ENCODE measurements at places on chromosomes 1 and 21.
A peak's percentile ranks its signal among the peaks of the same experiment; 100 is the strongest.

DNA sequence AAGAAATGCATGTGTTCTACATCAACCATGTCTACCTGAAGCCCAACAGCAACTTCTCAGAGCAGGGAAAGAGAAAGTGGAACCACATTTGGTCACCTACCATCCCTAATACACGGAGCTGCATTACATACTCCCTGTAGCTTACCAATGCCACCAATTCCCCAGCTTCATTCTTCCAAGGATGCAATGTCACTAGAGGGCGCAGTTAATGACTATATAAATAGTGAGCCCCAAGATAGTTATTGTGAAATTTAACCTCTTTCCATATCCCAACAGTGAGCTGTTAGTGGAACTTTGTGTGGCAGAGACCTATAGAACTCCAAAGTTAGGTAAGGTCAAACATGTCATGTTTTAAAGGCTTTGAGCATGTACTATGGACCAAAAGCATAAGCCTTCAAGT, 618.3 kb downstream of the SMYD3 start:
- DNase-seq, result no peak

DNA sequence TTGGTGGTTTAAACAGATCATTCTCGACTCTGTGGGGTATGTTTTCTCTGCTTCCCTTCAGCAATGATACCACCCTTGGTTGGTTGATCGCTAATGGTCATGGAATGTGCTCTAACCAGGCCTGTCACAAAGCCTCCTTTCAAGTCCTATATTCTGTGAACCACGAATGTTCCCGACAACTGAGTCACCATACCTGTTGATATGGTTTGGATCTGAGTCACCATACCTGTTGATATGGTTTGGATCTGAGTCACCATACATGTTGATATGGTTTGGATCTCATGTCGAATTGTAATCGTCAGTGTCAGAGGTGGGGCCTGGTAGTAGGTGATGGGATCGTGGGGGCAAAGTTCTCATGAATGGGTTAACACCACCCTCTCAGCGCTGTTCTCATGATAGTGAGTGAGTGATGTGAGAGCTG, 10.2 kb upstream of the CAMK2N1 start:
- DNase-seq, result no peak

DNA sequence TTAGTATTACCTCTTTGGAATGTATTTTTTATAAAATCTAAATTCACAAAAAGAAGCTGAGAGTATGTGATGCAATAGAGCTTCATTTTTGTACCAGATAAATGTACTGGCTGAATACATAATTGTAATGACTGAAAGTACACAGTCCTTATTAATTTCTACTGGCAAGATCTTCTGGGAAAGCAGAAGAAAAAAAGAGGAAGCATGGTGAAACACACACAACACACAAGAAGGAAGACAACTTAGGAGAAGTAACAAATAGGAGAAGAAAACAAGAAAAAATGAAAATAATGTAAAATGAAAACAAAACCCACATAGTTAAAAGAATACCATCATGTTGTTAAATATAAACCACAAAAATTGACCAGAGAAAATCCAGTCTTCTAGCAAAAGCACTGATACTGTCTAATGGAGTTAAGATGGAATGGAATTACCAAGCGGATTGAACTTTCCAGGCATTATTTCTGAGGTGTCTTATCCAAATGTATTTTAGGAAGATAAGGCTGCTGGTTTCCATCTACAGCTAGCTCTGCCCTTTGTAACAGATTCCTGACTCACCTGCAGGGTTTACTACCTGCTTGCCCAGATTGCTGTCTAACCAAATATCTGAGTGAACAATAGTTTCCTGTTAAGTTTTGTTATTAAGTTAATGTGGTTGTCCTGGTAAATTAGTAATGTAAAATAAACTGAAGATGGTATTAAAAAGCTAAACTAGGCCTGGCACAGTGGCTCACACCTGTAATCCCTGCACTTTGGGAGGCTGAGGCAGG, 4.5 kb upstream of the COP1 start:
- no peak for DNase-seq

- no peak for DNase-seq
These were observed 11.2 kb downstream of the MYOC start for GRCh38 chr1:171641076-171641864.

DNA sequence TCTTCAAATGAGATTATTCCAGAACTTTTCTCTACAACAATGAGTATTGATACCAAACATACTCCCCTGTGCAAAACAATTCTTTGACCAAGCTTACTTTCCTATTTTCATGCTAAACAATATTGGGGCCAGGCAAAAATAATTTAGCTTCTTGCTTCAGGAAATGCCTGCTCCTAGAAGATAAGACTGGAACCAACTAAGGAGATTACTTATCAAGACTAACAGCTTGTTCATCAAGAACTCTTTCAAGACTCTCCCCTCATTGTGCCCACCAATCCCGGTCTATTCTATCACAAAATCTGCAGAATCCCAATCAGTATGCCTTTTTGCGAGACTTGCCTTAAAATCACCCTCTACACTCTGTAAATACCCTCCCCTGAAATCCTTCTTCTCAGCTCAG, 536.6 kb downstream of the RWDD3 start:
- no peak for DNase-seq

- no peak for DNase-seq
These were observed 9.3 kb downstream of the GJB4 start for GRCh38 chr1:34768856-34769255.

DNA sequence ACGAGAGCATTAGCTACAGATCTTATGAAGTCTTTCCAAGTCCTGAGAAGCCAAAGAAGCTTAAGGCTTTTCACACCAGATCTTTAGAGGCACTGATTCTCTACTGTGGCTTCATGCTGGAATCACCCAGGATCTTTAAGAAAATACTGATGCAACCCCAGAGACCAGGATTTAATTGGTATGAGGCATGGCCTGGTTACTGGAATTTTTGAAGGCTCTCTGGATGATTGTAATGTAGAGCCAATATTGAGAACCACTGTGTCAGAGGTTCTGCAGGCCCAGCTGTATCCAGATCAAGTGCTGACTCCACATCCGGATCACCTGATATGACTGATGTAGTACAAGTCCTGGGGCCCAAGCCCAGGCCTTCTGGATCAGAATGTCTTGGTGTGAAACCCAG, 105.7 kb downstream of the PLPPR5 start:
- DNase-seq, result no peak

DNA sequence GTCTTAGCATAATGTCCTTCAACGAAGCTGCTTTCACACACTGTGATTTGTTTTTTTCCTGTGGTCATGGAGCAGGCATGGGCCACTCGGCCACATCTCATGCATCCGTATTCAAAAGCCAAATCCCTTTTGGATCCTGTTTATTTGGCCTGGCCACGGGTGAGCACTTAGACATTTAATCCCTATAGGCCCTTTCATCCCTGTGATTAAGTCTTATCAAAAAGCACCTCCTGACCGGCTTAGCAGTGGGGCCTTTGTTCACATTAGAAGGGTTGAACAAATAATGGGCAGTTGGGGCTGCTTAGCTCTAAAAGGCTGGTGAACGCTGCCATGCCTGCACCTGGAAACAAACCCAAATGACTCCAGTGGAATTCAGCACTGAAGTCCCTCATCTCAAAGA, 2.0 kb downstream of the KCNE2 start:
- no peak for DNase-seq

- DNase-seq, result peak; percentile 54
These were observed 159.2 kb downstream of the RUNX1 start for GRCh38 chr21:34889676-34890469.

GRCh38 chr1:32060914-32061313, 11.8 kb upstream of the TMEM39B start:
- DNase-seq, result no peak

Measured in NCI-H2081 (cell line).